ENCODE measurements at places on chromosomes 7 and 10.

DNA sequence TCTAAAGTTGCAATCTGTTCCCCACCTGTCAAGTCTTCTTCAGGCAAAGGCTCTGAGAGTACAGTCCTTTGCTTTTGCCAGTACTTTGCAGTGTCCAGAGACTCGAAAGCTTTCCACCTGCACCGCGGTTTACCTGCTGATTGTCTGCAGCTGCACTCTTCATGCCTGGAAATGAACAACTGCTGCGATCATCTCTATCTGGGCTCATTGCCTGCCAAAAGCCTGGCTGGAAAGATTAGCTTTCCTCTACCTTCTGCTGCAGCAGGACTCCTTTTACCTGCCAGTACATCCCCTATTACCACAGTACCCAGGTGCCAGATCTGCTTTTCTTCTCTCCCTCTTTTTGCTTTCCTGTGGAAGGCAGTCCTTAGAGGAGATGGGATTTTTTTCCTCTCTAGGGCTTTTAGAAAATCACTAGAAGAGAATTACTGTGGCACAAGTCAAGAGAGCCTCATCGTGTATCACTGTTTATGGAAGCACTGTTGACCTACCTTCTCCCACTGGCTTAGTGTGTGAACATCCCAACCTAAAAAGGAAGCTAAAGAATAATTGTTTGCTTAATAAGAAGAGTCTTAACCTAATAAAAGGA lies 2.2 kb downstream of the STRIP2 start:
- no peak for DNase-seq

GRCh38 chr7:156178857-156179256 lies 366.6 kb upstream of the SHH start:
- DNase-seq, result no peak

GRCh38 chr10:84406561-84406960 lies 78.2 kb downstream of the CCSER2 start:
- no peak for DNase-seq

DNA sequence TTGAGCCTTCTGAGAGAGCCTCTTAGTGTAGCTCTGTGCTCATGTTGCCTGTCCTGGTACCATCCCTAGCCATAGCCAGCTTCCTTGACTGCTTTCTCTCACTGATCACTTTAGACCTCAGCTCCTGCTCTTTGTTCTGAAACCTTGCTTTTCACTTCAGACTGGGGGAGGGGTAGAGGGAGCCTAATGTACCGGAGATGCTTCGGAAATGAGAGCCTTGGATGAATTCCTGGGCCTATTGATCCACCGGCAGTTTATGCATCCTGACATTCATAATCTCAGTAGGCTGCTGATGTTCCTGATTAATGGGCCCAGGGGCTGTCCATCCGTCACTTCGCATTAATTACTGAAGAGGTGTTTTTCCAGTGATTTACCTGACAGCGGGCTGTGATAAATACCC lies 38.8 kb downstream of the R3HCC1L start:
- no peak for DNase-seq

DNA sequence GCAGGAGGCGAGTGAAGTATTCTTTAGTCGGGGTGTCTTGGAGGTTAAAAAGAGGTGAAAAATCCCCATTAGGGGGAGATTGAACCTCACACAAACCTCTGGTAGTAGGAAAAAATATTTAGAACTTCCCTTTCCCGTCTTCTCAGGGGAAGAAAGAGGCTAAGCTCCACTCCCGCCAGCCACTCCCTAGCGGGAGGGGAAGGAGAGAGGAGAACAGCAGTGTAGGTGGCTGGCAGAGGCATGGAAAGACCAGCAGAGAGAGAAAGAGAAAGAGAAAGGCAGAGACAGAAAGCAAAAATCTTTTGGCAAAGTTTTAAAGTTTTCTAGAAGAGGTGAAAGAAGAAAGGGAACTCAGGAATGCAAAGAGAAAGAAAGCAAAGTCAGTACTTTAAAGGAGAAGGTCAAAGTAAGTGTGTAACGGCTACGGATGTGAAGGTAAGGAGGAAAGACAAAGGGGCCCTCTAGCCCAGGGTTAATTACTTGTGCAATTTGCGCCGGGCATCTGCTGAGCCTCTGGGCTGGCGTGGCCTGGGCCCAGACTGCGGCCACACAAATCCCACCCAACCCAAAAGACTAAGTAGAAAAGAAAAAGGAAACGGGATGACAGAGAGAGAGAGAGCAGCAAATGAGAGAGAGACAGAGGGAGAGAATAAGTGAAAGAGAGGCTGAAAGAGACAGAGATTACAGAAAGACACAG lies 72.3 kb upstream of the ZNF746 start:
- DNase-seq, result no peak

- DNase-seq, result no peak
Observed at GRCh38 chr7:84102213-84102612, 92.4 kb downstream of the SEMA3A start.

- DNase-seq, result no peak
Observed at GRCh38 chr7:98251231-98251600, 816 bp downstream of the TECPR1 start.

DNA sequence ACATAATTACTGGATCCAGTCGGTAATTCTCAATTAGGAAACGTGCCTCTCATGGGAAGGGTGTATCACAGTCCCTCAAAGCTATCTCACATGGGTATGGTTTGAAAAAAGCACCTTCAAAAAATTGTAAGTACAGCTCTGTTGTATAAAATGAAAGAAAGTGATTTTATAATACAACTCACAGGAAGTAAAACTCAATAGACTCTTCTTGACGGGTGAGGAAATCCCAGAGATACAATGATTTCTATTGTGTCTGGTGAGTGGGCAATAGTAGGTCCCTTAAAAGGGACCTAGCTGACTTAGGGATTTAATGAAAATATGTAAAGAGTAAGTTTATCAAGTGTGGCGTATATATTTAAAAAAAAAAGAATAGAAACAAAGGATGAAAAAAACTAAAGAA lies 27.0 kb downstream of the TASOR2 start:
- DNase-seq, result no peak

GRCh38 chr7:55140221-55140940 lies 121.6 kb downstream of the EGFR start:
- DNase-seq, result no peak

GRCh38 chr10:9262770-9263169 lies 1208.3 kb downstream of the GATA3 start:
- no peak for DNase-seq

- DNase-seq, result no peak
Observed at GRCh38 chr7:114710499-114710898, 211.4 kb upstream of the MDFIC start.

All from hippocampal formation (tissue), 2 donors.